NCI-H1417 treated with DMSO at 0.1 percent for 48 hours (cell line): ENCODE measurements at places on chromosomes 1 and 21.

- no peak for DNase-seq
Observed at GRCh38 chr21:36684957-36685714, 13.8 kb upstream of the SIM2 start.

DNA sequence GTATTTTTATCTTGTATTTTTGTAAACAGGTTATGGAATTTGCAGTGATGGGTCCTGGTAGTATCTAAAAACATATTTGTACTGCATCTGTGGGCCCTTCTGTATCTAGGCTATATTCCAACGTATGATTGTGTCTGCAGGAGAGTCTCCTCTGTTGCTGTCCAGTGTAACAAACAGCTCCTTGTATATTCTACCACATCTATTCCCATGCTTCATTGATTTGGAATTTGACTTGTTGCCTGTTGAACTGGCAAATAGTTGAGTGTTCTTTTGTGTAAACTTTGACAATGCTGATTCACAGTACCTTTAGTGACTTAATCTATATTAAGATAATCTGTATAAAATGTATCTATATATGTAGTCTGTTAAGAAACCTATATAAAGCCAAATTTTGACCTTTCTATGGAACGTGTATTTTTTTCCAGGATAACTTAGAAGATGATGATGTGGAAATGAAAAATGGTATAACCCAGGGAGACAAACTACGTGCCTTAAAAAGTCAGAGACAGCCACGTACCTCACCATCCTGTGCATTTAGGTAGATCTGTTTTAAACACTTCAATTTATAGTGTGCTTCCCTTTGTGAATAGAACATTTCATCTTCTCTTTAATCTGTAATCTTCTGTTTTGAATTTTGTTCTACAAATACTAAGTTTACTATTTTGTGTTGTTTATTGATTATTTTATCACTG is 43.4 kb upstream of the GPR88 start:
- DNase-seq = no peak

DNA sequence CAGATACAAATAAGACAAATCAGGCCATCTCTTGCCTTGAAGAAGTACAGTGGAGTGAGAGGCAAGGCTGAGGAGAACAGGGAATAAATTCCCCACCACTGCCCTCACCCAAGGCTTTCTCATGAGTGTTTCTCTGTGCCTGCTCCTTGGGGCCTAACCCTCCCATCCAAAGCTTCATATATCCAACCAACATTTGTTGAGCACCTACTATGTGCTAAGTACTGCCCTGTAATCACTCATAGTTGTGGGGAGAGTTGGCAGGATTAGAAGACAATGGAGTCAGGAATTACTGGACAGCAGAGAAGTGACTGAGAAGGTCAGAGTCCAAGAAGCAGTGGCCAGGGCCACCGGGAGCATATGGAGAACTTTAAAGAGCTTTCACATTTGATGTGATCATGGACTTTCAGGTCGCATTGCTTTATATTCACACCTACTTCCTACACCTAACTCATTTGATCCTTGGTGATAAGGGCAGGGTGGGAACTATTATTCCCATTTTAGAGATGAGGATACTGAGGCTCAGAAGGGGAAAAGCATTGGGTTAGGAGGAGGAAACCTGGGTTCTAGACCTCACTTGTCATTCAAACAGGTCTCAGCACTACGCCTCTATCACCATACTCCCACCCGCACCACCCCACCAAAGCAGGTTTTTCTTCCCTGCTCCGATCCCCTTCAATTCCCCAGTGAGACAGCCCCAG is 6.4 kb downstream of the PLEKHA6 start:
- DNase-seq = no peak

DNA sequence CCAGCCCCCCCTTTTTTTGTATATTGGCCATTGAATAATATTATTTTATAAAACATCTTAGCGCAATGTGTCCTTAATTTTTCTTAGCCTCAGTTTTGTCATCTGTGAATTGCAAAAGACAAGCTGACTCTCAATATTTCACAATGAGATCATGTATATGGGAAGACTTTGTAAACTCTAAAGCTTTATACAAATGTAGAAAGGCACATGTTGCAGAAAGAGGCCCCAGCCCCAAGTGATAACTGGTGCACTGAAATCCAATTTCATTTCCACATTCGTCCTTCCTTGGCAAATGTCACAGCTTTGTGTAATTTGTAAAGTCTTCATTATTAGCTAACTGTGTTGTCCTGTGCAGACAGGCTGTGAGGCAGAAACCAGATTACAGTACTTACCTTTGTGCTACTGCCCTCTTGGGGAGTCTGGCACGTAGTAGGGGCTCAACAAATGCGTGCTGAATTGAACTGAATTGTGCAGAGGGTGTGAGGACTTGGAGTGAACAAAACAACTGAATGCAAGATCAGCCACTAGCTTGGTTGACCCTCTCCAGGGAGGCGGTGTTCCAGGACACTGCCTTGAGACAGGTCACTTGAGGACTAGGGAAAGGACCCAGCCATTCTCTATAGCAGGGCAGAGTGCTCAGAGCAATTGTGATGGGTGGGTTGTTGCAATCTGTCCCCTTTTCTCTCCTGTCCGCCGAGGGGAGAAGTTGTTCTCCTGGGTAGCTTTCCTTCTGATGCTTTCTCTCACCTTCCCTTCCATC is 74.6 kb downstream of the LMO4 start:
- no peak for DNase-seq

DNA sequence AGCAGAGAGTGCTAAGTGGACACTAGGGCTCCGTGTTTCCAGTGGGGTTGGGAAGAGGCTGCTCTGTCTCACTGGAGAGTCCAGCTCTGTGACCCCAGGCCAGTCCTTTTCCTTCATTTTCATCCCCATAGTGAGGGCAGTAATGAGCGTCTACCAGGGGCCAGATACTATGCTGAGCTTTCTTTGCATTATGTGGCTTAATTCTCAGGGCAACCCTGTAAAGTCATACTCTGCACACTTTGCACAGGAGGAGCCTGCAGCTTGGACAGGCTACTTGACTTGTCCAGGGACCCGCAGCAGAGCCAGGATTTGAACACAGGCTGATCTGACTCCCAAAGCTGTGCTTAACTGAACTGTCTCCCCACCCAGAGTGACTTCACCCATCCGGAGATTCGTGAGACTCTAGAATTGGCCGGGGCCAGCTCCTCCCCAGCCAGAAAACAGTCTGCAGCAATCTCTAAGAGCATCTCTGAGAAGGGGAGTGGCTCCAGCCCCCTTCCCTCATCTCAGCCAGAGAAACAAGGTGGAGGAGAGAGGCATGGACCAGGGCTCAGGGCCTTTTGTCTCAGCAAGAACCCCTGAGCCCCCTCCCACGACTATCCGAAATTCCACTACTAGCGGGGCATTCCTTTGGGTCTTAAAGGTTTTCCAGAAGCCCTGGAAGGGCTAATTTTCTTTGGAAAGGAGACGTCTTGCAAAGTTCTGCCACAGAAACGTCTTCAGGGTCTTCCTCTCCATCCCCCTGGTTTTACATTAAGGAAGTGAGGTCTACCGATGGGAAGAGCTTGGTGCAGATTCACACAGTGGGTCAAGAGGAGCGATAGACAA is 866 bp upstream of the FNDC5 start:
- no peak for DNase-seq

- DNase-seq = no peak
Observed at GRCh38 chr21:26125433-26126167, 45.0 kb downstream of the APP start.

DNA sequence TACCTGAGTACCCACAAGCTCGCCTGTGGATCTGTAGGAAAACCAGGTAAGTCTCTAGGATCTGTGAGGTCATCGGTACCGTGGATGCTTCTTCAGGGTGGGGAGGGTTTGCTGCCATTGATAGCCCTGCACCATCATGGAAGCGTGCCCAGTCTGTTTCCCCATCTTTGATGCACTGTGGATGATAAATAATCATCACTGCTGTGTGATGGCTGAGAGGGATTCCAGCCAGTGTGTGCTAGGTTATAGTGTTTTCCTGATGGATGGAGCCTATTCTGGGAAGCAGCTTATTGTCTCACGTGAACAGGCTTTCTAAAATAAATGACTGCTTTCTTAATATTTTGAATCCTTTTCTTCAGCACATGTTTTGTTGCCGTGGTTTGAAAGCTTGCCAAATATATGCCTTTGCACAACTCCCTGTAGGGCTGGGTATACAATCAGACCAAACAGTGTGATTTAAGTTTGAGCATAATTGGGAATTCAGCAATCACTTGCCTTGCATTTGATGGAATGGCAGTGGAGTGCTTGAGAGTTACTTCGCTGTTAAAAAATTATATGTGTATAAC is 113.8 kb downstream of the CAMTA1 start:
- DNase-seq = no peak

GRCh38 chr1:30325085-30325935 is 398.1 kb downstream of the MATN1 start:
- DNase-seq = no peak

DNA sequence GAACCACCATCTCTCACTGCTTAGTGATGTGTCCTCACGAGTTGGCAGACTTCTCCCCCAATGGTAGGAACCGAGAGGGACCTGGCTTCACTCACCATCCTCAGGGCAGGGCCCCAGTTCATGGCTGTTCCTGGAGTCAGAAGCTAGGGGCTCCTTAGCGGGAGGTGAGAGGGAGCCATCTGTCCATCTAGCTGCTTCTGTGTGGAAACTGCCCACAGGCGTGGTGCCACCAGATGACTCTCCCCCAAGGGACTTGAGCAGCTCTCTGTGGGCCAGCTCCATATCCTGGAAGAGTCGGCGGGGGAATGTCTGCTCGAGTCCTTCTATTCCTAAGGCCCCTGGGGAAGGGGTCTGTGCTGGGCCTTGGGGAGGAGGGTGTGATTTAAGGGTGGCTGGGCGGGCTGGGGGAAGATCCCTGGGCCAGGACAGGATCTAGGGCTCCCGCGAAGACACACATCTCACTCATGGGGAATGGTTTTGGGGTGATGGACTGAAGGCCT is 16.3 kb downstream of the LRRC71 start:
- DNase-seq = no peak

DNA sequence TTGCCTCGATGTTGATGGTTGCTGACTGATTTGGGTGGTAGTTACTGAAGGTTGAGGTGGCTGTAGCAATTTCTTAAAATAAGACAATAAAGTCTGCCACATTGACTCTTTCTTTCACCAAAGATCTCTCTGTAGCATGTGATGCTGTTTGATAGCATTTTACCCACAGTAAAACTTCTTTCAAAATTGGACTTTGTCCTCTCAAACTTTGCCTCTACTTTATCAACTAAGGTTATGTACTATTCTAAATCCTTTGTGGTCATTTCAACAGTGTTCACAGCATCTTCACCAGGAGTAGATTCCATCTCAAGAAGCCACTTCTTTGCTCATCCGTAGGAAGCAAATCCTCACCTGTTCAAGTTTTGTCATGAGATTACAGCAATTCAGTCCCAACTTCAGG is 93.2 kb downstream of the PHTF1 start:
- DNase-seq = no peak

DNA sequence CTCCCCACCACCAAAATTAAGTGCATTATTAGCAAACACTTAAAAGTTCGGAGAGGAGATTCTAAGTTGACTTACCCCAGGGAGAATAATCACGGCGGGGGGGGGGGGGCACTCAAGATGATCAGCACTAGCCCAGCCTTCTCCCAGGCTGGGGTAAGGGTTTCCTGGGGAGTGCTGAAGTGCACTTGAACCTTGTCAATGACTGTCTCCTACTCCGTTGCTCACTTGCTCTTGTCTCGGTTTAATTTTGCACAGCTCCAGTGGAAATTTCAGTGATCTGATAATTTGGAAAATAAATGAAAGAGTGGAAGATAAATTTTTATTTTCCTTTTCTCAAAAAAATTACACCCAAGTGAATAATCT is 59.2 kb downstream of the PBX1 start:
- DNase-seq = no peak

DNA sequence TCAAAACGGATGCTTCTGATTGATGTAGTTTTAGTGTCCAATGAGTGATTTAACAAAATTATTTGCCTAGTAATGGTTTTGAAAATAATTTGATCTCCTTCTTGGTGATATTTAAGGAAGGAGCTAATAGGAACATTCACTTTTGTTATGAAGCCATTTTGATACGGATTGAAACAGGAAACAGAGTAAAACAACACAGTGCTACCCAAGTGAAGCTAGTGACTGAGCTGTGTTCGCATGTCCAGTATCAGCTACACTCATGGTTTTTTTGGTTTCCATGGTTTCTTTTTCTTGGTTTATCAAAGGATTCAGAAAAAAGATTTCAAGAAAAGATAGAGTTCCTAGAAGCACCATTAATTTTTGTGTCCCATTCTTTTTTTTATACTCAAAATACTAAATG is 40.1 kb upstream of the PLEKHO1 start:
- no peak for DNase-seq

DNA sequence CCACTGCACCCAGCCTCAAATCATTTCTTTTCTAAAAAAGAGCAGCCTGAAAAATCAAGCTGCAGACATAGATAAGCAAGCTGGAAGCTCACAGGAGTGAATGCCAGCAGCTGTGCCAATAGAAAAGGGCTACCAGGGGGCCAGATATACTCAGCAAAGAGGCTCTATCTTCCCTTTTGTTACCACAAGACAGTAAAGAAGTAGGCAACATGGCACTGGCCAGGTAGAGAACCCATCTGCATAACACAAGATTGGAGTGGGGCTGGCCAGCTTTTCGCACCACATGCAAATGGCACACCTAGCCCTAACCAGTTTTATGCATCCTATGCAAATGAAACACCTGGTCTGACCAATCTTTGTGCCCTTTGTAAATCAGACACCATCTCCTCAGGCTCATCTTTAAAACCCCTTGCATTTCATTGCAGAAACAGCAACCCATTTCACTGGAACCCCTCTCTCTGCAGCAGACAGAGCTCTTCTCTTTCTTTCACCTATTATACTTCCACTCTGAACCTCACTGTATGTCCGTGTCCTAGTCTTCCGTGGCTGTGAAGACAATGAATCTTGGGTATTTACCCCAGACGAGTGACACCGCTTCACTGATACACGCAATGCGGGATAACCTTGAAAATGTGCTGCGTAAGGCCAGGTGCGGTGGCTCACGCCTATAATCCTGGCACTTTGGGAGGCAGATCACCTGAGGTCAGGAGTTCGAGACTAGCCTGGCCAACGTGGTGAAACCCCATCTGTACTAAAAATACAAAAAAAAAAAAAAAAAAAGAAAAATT is 15.1 kb downstream of the CASP9 start:
- no peak for DNase-seq
